Stimulated activated CD8-positive, alpha-beta memory T cell treated with anti-CD3 and anti-CD28 coated beads, Interleukin-15, amount 100 ng/mL, for 4 hours (primary cell): ENCODE measurements at places on chromosomes 4 and X.

GRCh38 chr4:901192-901910 is 30.8 kb downstream of the GAK start:
- DNase-seq = no peak

GRCh38 chr4:168815379-168816345 is 194.4 kb downstream of the CBR4 start:
- no peak for DNase-seq

- no peak for DNase-seq
These were observed 227.2 kb upstream of the BMP3 start for GRCh38 chr4:80803337-80803736.

DNA sequence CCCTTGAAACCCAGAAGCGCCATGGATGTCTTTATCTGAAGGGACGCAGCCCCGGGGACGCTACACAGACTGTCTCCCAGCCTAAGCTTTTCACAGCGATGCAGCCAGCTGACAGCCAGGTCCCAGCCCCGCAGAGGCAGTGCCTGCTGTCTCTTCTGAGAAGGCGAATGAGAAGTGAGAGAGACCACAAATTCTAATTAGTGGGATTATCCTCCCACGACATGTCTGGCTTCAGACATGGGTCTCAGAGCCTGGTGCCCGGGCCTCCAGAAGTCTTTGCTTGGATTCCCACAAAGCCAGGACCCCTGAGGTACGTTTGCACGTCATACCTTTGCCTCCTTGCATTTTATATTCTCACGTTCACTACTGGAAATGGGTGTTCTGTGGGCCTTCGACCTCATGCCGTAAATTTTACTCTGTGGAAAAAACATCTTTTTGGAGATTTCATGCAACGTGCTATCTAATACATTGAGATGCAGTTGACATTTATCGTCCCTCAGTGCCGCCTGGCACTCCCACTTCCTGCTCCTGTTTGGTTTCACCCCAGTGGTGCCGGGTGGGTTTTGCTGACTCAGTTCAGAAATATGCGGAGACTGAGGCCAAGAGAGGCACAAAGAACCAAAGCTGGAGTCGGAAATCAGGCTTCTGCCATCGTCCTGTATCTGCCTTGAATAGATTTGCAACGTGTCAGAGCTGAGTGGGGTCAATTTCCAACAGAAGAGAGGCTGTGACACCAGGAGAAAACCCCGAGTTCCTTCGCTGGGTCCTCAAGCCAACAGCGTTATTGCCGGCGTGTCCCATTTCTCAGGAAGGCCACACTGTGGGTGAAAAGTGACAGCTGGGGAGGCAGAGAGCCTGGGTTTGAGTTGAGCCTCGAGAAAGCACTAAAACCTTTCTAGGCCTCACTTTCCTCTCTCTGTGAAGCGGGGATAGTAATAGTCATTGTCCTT is 114.4 kb downstream of the STK32B start:
- DNase-seq = no peak
